ENCODE measurements at places on chromosomes 16 and 17.

GRCh38 chr16:3797904-3798811 lies 80.8 kb upstream of the TRAP1 start:
- DNase-seq, result no peak

- DNase-seq, result peak; percentile 81
Observed at GRCh38 chr17:2212400-2212981, 91.1 kb downstream of the SMG6 start.

DNA sequence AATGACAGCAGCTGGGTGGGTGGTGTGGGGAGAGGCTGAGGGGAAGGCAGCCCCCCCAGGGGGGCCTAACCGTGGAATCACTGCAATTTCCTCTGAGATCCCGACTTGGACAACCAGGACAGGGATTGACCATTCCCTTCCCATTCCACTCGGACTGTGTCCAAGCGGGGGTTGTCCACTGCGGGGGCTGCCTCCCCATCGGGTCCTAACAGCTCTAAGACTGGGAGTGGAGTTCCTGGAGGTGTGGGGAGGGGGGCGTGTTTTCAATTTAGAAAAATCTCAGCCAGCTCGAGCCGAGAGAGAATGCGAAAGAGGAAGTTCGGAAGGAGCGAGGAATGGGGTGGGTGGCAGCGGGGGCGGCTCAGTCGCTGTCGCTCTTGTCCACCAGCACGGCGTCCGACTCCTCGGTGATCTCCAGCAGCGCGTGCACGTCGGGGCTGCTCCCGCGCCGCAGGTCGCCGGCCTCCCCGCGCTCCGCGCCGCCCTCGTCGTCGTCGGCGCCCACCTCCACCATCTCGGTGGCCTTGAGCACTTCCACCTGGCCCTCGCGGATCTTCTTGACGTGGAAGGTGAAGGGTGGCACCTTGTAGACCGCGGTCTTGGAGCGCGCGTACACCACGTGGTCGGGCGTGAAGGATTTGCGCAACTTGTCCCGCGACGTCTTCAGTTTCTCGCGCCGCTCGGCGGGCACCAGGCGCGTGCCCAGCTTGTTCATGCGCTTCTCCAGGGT lies 16.2 kb upstream of the STAT3 start:
- DNase-seq, result no peak

GRCh38 chr17:78506454-78507309 lies 70.5 kb downstream of the DNAH17 start:
- DNase-seq, result no peak

GRCh38 chr17:60757437-60757836 lies 79.8 kb downstream of the BCAS3 start:
- no peak for DNase-seq

- no peak for DNase-seq
Observed at GRCh38 chr16:79381603-79382042, 218.9 kb downstream of the MAF start.

DNA sequence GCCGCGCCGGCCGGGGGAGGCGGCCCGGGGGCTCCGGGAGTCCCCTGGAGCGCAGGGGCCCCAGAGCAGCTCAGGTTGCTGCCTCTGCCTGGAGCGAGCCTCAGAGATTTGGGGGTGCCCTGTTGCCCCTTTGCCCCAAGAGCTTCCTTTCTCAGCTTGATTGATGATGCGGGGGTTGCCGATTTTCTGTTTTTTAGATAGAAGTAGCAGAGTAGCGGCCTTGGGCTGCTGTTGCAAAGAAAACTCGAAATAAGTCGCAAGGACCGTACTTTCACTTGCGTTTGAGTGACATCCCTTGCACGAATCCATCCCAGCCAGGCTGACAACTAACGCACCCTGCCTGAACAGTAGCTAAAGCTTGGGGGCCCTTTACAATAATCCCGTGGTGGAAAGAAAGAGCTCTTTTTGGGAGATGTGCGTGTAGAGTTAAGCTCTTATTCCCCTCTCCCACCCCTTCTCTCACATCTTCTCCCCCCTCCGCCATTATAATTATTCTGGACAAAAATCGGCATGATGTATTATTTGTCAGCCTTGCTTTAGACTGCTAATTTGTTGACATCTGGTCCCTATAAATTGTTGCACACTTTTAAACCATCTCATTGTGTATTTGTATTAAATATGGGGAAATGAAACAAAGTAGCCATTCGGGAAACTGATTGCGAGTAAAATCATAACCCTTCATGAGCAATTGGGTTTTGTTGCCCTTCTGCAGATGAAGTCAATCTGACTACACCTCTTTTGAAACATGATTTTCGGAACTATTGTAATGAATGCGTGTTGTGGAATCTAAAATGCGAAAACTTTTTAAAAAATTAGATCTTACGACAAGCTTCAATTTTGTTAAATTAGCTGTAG lies 873 bp downstream of the USP10 start:
- DNase-seq, result peak; percentile 21

GRCh38 chr16:12414281-12414680 lies 389.4 kb downstream of the CPPED1 start:
- DNase-seq, result no peak
